ENCODE measurements at places on chromosomes 5 and 9.

- H3K36me3 ChIP-seq, result no peaks in the 10 kb centered on the region
- H3K27ac ChIP-seq, result no peak overlapping the region
- no peak for DNase-seq
- H3K4me3 ChIP-seq, result no peak overlapping the region
- H3K27me3 ChIP-seq, result no peaks in the 10 kb centered on the region
Observed at GRCh38 chr9:11757408-11757807, 935.8 kb upstream of the TYRP1 start.

GRCh38 chr5:3845230-3845629 is 249.6 kb downstream of the IRX1 start:
- no peak overlapping the region for H3K27ac ChIP-seq
- H3K36me3 ChIP-seq, result no peaks in the 10 kb centered on the region
- no peak overlapping the region for H3K4me3 ChIP-seq
- no peaks in the 10 kb centered on the region for H3K27me3 ChIP-seq

DNA sequence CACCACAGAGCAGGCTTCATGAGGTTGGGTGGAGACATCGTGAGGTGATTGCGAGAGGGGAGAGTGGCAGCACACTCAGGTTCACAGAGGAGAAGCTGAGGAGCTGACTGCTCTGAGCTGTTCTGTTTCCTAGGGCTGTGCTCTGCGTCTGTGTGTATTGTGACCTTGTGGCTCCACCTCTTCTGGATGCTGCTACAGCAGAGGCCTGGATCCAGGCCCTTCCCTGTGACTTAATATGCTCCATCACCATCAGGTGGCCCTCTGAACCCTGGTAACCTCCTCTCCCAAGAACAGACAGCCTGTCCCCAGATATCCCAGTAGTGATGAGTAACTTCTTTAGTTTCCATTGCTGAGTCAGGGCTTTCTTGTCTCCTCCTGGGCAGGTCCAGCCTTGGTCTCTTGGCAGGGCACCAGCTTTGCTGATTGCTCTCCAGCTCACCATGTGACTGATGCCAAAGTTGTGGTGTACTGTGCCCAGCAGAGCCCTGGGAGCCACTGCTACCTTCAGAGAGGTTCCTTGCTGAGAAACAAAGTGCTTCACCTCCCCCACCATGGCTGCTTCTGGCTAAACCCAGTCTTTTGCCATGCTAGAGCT is 212.8 kb upstream of the CHD1 start:
- no peak for DNase-seq
- H3K36me3 ChIP-seq, result no peaks in the 10 kb centered on the region

DNA sequence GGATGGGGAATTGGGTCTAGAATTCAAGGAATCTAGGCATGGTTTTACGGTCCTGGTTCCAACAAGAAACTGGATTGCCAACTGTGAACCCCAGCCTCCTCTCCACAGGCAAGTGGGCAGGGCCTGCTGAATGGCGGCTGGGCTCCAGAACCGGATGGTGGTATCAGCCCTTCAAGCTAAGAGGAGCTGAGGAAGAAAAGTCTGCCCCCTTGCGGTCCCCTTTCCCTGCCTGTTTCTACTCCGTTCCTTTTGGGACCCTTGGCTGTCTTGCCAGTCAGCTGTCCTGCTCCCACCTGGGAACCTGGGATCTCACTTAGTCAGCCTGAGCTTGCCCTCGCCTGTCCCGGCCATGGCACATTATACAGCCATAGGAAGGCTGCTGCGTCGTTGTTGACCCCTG is 234.4 kb upstream of the DAPK1 start:
- DNase-seq, result peak; percentile 8
- no peaks in the 10 kb centered on the region for H3K4me1 ChIP-seq
- no peaks in the 10 kb centered on the region for H3K36me3 ChIP-seq
- H3K4me3 ChIP-seq, result no peak overlapping the region
- H3K27me3 ChIP-seq, result no peaks in the 10 kb centered on the region
- H3K27ac ChIP-seq, result no peak overlapping the region

DNA sequence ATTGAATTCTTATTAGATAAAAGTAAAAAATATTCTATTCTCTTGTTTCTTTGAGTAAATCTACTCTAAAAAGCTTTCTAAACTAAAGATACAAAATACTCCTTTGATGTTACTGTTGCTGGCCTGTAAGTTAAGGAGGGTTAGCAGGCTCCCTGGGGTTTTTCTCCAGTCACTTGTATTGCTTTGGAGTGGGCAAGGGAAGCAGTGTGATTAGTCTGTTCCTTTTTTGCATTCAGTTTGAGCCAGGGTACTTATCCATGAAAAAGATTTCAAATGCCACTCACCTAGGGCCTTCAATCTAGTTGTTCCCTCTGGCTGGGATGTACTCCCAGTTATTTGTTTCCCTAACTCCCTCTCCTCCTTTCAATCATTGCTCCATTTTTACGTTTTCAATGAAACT is 256.2 kb upstream of the SMC2 start:
- peak; percentile 9 for DNase-seq
- H3K27ac ChIP-seq, result no peak overlapping the region
- H3K4me3 ChIP-seq, result no peak overlapping the region
- H3K36me3 ChIP-seq, result no peaks in the 10 kb centered on the region
- H3K4me1 ChIP-seq, result no peaks in the 10 kb centered on the region

GRCh38 chr9:106487266-106487665 is 375.7 kb upstream of the ZNF462 start:
- H3K36me3 ChIP-seq, result no peaks in the 10 kb centered on the region
- H3K4me1 ChIP-seq, result peaks cover 4% of the 10 kb centered on the region
- H3K4me3 ChIP-seq, result no peak overlapping the region
- H3K27ac ChIP-seq, result no peak overlapping the region

GRCh38 chr9:125758986-125759763 is 12.0 kb downstream of the PBX3 start:
- peak overlapping the region; percentile 60 for H3K27ac ChIP-seq
- DNase-seq, result no peak
- no peaks in the 10 kb centered on the region for H3K27me3 ChIP-seq
- no peak overlapping the region for H3K4me3 ChIP-seq
- peaks cover 53% of the 10 kb centered on the region for H3K4me1 ChIP-seq

- no peaks in the 10 kb centered on the region for H3K27me3 ChIP-seq
- DNase-seq, result no peak
- no peaks in the 10 kb centered on the region for H3K4me1 ChIP-seq
- no peaks in the 10 kb centered on the region for H3K36me3 ChIP-seq
- H3K27ac ChIP-seq, result no peak overlapping the region
Observed at GRCh38 chr9:23319092-23319491, 506.9 kb downstream of the ELAVL2 start.

GRCh38 chr5:153236319-153236718 is 254.2 kb upstream of the GRIA1 start:
- no peak overlapping the region for H3K27ac ChIP-seq
- no peaks in the 10 kb centered on the region for H3K4me1 ChIP-seq
- DNase-seq, result no peak
- H3K4me3 ChIP-seq, result no peak overlapping the region
- H3K27me3 ChIP-seq, result no peaks in the 10 kb centered on the region

- H3K27me3 ChIP-seq, result no peaks in the 10 kb centered on the region
- H3K4me1 ChIP-seq, result peaks cover 14% of the 10 kb centered on the region
- H3K36me3 ChIP-seq, result peaks cover 21% of the 10 kb centered on the region
- DNase-seq, result no peak
Observed at GRCh38 chr9:110135846-110136245, 72.1 kb downstream of the C9orf152 start.

- no peak for DNase-seq
- H3K27ac ChIP-seq, result no peak overlapping the region
- no peaks in the 10 kb centered on the region for H3K36me3 ChIP-seq
Observed at GRCh38 chr9:114902786-114903524, 27.4 kb downstream of the TNFSF8 start.

DNA sequence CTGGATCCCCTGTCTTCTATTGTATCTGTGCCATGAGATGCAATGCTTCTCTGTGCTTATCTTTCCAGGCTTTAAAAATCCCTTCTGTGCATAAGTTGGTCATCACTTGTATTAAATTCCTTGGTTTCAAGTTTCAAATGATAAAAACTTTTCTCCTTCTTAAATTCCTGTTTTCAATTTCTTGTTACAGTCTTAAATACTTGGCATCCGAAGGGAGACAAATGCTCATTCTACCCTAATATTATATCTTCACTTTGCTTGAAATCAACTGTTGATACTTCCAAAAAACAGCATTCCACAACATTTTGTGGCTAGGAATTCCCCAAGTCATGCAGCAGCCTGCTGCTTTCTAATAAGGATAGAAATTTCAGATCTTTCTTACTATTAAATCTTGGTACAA is 413.2 kb upstream of the ACTBL2 start:
- H3K4me1 ChIP-seq, result no peaks in the 10 kb centered on the region
- no peaks in the 10 kb centered on the region for H3K27me3 ChIP-seq
- no peak overlapping the region for H3K27ac ChIP-seq
- no peaks in the 10 kb centered on the region for H3K36me3 ChIP-seq
- no peak for DNase-seq

Data from neuronal stem cell (in vitro differentiated cells).